D721Med (cell line): ENCODE measurements at places on chromosomes 1 and 21.

GRCh38 chr1:30024411-30025195 is 698.8 kb downstream of the MATN1 start:
- no peak for DNase-seq

DNA sequence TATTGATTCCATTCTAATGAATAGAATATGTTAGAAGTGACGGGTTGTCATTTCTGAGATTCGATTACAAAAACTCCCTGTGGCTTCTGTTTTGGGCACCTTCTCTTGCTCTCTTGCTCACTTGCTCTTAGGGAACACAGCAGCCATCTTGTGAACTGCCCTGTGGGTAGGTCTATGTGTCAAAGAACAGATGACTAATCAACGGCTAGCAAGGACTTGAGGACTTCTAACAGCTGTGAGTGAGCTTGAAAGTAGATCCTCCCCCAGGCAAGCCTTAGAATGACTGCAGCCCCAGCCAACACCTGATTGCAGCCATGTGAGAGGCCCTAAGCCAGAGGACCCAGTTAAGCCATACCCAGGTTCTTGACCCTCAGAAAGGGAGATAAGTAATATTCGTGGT is 49.3 kb downstream of the AZIN2 start:
- DNase-seq, result no peak

DNA sequence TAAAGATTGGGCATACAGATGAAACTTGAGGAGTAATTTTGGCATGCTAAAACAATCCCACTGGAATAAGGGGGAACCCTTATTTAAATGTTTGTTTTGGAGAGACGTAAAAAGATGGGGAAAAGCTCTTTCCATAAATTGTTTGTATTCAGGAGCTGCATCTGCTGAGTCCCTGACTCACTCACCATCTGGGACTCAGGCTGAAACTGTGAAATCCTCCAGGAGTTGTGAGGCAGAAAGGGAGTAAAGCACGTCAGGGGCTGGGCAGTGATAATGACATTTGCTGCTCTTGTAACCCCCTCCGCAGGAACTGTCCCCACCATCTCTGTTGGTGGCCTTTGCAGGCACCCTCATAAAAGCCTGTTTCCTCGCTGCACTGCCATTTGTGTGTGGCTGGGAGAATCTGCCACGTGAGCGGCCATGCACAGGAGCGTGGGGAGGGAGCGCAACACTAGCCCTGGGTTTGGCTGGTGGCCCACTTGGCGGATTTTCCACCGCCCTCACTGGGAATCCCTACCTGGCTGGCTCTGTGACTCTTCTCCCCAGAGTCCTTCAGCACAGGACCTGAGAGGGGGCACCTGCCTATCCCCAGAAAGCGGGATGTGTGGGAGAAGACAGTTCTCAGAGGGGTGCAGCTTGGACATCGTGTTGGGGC is 45.3 kb downstream of the ZSCAN20 start:
- no peak for DNase-seq

DNA sequence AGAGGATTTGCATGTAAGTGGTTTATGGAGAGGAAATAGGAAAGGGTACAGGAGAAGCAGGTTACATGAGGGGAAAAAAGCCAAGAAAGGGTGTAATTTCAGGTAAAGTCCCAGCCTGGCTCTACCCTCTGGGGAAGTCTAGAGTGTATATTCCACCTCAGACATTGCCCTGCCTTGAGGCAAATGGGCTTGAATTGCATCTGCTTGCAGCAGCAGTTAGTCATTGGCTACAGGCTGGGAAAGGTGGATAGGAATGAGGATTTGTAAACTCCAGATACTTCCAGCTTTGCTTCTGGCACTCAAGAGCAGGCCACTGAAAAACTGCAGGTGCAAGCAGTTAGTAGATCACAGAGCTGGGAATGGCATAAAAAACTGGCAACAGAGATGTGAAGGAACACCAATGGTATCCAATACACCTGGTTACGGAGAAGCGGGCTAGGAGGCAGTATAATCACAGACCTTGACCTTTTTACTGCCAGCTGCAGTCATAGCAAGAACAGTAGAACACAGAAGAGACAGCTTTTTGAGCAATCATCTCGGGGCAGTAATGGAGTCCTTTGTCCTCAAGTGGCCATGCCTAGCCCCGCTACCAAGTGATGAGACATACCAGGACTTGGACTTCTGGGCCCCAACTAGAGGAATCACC is 226.9 kb upstream of the NRIP1 start:
- no peak for DNase-seq

GRCh38 chr1:218351391-218352074 is 6.4 kb downstream of the TGFB2 start:
- no peak for DNase-seq

DNA sequence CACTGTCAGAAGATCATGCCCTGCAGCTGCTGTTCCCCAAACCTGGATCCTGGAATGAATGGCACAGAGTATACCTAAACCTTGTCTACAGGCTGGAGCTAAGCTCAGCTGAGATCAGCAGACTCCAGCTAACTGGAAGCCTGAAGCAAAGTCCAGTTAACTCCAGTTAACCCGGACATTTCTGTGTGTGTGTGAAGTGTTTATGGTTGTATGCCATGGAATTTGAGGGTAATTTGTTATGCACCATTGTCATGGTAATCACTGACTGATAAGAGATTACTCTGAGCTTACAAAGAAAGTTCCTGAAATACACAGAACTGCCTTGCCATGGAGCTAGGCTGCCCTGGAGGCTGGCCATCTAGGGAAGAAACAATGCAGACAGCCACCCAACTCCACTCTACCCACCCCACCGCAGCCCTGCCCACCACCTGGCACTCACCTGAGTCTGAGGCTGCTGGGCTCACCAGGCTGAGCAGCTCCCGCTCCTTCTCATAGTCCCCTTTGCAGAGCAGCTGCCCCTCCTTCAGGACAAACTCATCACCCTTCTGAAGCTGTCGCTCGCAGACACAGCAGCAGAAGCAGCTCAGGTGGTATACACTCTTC is 107.4 kb downstream of the LMX1A start:
- DNase-seq, result no peak

- no peak for DNase-seq
These were observed 129.2 kb downstream of the ZBTB18 start for GRCh38 chr1:244180256-244180655.

- DNase-seq, result no peak
These were observed 47.8 kb downstream of the GPR88 start for GRCh38 chr1:100585786-100586185.

DNA sequence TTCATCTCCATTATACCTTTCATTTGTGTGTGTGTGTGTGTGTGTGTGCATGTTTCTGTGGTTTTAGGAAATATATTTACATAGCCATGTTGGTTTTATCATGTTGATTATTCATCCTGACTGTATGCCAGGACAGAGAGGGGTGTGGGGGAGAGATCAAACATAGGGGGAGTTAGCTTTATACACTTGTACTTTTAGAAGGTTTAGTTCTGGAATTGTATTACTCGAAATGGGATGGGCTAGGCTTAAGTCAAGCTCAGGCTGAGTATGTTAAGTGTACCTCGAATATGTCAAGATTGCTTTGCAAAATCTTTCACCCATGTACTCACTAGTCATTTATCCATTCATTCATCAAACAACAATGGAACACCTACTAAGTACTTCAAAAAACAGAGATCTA is 123.3 kb downstream of the HMCN1 start:
- no peak for DNase-seq
